Right ventricle myocardium superior (tissue), 1 donor: ENCODE measurements at places on chromosomes 5 and 9.

- DNase-seq = no peak
Observed at GRCh38 chr9:106092083-106092482, 397.7 kb downstream of the TMEM38B start.

GRCh38 chr5:30104872-30105596 is 1088.5 kb upstream of the CDH6 start:
- no peak for DNase-seq

DNA sequence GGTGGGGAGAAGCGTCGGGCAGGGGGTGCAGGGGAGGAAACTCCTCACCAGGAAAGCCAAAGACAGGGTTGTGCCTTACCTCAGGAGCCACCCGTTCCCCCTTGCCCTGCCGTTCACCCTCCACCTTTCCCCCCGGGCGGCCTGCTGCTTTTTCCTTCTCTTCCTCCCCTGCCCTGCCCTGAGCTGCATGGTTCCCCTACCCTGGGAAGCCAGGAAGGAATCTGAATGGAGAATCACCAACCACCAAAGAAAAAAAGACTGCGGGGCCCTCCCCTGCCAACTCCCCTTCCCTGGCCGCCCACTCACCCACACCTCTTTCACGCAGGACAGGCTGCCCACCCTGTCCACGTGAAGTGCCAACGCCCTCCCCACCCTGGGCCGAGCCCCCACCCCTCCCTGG is 820 bp upstream of the NFX1 start:
- no peak for DNase-seq

GRCh38 chr9:20309124-20309523 is 313.2 kb downstream of the MLLT3 start:
- no peak for DNase-seq

DNA sequence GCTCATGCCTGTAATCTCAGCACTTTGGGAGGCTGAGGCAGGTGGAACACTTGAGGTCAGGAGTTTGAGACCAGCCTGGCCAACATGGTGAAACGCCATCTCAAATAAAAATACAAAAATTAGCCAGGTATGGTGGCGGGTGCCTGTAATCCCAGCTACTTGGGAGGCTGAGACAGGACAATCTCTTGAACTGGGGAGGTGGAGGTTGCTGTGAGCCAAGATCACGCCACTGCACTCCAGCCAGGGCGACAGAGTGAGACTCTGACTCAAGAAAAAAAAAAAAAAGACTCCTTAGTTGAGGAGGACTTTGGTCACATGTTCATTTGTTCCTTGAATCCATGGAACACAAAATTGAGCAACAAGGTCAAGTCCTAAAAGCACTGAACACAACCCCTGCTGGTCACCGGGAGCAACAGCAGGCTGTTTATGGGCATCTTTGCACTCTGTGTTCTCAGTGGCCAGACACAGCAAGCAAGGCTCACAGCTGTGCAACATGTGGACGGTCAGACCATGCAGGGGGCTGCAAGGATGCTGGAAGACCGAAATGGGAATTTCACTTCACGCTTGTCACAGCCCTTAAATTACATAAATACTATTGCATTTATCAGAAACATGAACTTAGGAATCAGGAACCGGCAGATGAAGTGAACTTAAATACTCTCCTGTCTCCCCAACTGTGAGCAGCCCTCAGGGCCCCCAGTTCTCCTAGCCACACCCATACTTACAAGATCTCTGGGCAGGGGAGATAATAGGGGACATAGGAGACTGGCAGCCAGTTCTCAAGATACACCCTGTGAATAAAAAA is 2.8 kb downstream of the GBGT1 start:
- DNase-seq = peak; percentile 82

GRCh38 chr5:14105718-14106410 is 37.3 kb upstream of the TRIO start:
- no peak for DNase-seq

GRCh38 chr9:104233366-104233765 is 139.3 kb downstream of the SMC2 start:
- no peak for DNase-seq

- no peak for DNase-seq
Observed at GRCh38 chr5:27590503-27590902, 552.1 kb upstream of the CDH9 start.

DNA sequence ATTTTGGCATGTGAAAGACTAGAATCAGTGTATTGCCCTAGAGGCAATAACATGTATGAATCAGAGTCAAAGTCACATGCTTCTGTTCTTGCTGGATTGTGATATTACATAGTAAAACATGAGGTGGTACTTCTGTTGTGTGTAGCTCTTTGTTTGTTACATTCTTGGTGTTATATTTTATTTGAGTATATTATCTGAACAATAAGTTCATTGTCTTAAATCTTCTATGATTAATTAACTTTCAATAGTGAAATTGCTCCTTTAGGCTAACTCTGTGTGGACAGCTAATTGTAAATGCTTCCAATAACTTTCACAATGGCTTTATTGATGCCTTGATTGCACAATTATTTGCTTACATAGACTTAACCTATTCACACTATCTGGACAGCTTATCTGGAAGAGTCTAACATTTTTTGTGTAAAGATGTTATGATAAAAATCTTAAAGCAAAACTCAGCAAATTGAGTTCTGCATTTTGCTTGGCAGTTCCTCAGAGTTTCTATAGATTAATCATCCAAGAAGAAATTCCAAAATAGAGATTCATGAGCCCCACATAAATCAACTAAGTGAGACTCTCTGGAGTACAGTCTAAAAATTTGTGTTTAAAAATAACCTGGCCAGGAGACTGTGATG is 239.6 kb upstream of the TUSC1 start:
- no peak for DNase-seq

DNA sequence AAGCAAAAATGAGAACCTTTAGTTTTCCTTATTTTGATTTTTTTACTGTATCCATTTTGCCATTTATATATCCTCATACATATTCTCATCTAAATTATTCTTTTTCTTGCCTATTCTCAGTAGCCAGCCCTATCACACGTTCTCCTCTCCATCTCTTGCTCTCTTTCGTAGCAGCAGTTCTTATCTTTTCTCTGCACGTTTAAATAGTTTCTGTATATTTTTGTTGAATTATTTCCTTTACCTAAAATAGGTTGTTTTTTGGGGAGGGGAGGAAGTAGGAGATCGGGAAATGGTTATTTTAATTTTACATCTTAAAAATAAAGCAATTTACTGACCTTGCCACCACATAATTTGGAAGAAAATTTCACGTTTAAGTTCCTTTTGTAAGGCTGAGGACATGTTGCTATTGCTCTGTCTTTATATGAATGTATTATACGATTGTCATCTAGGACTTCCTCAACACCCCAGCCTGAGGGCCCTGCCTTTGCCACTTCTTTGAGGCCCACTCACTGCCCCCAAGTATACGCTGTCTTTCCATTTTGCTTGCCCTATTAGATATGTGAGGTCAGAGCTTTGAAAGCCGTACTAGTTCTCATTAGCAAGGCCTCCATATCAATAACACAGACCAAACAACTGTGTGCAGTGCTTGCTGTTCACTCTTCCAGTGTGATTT is 140.3 kb downstream of the GNAQ start:
- no peak for DNase-seq

DNA sequence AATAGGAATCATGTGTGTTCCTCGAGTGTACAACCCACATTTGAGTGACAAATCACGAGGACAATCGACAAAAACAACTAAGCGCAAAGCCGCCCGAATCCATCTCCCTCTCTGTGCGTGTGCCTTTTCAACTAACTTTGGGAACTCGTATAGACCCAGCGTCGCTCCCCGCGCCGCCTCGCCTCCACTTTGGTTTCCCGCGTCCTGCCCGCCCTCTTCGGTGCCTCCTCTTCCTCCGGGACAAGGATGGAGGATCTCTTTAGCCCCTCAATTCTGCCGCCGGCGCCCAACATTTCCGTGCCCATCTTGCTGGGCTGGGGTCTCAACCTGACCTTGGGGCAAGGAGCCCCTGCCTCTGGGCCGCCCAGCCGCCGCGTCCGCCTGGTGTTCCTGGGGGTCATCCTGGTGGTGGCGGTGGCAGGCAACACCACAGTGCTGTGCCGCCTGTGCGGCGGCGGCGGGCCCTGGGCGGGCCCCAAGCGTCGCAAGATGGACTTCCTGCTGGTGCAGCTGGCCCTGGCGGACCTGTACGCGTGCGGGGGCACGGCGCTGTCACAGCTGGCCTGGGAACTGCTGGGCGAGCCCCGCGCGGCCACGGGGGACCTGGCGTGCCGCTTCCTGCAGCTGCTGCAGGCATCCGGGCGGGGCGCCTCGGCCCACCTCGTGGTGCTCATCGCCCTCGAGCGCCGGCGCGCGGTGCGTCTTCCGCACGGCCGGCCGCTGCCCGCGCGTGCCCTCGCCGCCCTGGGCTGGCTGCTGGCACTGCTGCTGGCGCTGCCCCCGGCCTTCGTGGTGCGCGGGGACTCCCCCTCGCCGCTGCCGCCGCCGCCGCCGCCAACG is at the start of gene GPR150:
Gene GPR150 (plus strand): TSS at position 58 of the 840 bp plus-strand sequence. CDS start 189 bp downstream, at position 247.
- peak; percentile 72 for DNase-seq
